ENCODE measurements at places on chromosomes 5 and 9.

- no peak for DNase-seq
These were observed 273.2 kb downstream of the SMARCA2 start for GRCh38 chr9:2288309-2288708.

GRCh38 chr5:37495668-37496347 lies 116.7 kb downstream of the WDR70 start:
- no peak for DNase-seq

DNA sequence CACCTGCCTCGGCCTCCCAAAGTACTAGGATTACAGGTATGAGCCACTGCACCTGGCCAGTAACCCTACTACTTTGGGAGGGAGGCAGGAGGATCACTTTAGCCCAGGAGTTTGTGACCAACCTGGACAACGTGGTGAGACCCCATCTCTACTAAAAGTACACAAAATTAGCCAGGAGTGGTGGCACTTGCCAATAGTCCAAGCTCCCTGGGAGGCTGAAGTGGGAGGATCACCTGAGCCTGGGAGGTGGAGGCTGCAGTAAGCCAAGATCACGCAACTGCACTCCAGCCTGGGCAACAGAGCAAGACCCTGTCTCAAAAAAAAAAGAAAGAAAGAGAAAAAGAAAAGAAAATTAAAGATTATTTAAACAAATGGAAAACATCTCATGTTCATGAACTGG lies 10.3 kb downstream of the GDF9 start:
- DNase-seq: no peak

DNA sequence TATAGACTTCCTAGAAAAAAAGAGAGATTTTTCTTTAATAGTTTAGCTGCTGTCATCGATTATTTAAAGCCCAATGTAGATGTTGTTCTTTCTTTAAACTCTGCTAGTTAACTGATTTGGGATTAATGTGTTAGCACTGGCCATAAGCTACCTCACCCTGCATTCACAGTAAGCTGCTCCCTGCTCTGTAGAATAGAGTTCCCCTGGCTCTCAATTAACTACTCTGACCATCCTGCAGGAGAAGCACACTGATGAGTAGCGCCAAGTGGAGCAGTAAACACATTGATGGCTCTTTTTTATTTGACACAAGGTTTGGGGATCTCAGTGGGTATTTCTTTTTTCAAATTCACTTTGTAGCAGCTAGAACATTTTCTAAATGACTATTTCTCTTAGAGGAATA lies 807.9 kb upstream of the ZNF608 start:
- no peak for DNase-seq

DNA sequence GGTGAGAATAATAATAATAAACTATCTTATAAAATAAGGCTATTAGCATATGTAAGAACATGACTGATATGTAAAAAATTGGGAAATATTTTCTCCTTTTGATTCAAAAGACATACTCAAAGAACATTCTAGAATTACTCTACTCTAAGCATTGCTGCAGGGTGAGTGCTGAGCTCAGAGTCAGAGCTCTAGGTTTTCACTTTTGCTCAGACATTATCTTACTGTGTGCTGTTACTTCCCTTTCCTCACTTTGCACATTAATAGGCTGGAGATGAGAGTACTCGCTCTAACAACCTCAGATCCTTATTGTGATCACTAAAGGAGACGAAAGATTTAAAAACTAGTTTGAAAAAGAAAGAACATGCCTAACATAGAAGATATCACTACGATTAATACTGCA lies 99.4 kb upstream of the C9orf72 start:
- DNase-seq: no peak

GRCh38 chr5:168015506-168015905 lies 275.9 kb upstream of the WWC1 start:
- DNase-seq: no peak

DNA sequence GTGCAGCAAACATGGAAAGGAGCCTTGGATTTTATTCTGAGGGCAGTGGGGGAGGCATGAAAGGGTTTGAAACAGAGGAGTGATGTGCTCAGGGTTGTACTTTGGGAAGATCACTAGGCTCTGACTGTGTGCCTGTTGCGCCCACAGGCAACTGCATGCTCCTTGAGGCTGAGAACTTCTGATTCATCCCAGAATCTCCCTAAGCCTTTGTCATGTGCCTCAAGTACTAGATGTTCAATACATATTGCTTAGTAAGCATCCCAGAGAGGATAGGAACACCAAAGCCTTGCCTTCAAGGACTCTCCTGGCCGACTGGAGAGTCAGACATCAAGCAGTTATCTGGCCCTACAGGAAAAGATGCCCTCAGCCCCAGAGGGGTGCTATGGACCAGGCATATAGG lies 54.1 kb downstream of the ARHGEF37 start:
- DNase-seq: no peak

- no peak for DNase-seq
These were observed 25.2 kb downstream of the PIK3R1 start for GRCh38 chr5:68240771-68241170.

- DNase-seq: no peak
These were observed 113.0 kb downstream of the FAM170A start for GRCh38 chr5:119742311-119742710.

- DNase-seq: no peak
These were observed 76.1 kb downstream of the NREP start for GRCh38 chr5:111680737-111681413.

- DNase-seq: no peak
These were observed 16.5 kb downstream of the HBEGF start for GRCh38 chr5:140329739-140330481.

DNA sequence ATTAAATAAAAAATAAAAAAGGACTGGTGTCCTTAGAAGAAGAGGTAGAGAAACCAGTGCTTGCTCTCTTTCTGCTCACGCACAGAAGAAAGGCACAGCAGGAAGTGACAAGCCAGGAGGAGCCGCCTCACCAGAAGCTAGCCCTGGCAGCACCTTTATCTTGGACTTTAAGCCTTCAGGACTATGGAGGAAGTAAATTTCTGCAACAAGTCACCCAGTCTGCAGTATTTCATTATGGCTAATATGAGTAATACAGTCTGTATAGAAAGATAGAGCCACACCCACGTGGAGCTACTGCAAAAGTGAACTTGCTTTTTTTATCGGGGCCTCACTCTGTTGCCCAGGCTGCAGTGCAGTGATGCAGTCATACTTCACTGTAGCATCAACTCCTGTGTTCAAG lies 68.4 kb downstream of the PDZD2 start:
- DNase-seq: no peak

DNA sequence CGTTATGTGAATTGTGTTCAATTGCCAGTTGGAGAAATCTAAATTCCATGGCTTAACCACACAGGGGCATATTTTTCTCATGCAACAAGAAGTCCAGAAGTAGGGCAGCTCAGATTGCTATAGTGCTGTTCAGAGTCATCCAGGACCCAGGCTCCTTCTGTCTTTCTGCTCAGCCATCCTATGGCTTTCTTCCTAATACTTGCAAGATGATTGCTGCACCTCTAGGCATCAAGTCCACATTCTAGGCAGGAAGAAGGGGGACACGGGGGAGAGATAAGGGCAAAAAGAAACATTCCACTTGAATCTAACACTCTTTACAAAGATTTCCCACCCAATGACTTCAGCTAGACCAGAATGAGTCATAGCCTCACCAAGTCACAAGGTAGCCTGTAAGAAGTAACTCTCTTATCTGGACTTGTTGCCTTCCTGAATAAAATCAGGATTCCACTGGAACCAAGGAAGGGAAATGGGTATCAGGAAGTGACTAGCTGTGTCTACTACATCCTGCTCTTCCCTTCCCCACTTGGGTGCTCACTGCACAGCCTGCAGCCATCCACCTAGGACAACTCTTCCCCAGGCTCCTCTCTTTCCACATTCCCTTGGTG lies 5.3 kb downstream of the ERAP2 start:
- DNase-seq: no peak

- no peak for DNase-seq
These were observed 37.8 kb downstream of the GABRP start for GRCh38 chr5:170821257-170821800.

- DNase-seq: no peak
These were observed 13.9 kb downstream of the TNIP1 start for GRCh38 chr5:151066920-151067319.

DNA sequence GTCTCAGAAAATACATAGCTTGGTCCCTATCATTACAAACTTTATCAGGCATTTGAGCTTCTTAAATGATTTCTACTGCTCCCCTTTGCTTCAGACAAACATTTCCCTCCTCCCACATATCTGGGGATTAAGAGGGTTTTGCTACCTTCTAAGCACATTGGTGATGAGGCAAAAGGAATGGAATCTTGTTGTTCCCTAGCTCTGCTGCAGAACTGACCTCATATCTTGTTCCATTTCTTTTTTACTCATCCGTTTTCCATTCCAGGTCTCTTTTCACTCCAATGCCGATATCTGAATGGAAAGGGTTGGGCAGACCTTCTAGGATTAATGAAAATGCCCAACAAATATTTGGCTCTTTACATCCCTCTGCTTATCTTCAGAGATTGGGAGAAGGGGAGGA lies 444.6 kb downstream of the ZNF608 start:
- no peak for DNase-seq

DNA sequence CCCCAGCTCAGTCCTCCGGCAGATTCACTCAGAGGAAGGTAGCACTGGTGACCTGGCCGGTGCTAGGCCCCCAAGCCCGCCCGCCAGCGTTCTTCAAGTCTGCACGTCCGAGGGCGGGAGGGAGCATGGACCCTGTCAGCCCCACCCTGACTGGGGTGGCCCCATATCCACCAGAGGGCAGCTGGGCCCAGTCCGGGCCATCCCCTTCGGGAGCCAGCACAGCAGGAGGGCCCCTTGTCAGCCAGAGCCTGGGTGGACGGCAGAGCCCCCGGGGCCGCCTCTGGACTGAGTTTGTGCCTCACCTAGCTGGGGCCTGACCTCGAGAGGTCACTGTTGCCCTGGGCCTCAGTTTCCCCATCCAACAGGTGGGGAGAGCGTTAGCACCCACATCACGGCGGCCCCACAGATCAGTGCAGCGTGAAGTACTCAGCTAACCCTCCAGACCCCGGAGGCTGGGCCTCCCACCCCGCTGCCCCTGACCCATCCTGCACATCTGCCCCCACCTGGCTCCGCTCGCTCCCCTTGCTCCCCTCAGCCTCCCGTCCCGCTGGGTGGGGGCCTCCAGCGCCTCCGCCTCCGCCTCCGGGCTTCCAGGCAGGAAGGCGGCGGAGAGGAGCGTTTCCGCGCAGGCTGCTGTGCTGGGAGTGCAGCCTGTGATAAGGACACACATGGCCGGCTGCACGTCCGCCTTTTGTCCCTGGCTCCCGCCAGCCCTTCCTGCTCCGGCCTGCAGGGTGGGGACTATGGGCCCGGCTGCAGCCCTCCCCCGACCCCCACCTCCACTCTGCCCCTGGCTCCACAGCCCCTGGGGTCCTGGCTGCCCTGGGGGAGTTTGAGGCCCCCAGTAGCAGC lies 16.6 kb upstream of the EGFL7 start:
- no peak for DNase-seq

GRCh38 chr9:18605766-18606180 lies 131.8 kb downstream of the ADAMTSL1 start:
- no peak for DNase-seq

GRCh38 chr5:55547781-55548180 lies 13.0 kb upstream of the PLPP1 start:
- DNase-seq: no peak

DNA sequence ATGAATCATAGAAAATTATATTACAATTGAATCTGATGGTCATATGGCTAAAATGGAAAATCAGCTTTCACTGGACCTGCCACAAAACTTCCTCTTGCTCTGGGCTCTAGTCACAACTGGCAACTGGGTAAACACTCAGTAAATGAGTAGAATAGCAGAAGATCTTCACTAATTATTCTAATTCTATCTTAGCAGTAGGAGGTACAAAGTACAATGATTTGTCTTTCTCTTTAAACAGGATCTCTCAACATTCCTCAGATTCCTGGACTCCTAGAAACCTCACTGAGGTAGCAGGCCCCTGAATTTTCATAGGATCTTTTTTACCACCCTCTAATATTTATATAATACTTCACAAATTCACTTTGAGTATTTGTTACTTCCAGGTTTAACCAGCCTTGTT lies 239.9 kb upstream of the SMARCA2 start:
- DNase-seq: no peak

GRCh38 chr9:86098824-86099700 lies at the start of gene GOLM1:
Gene GOLM1 (minus strand): TSS chr9:86099558. CDS start chr9:86079320, 20,238 bp downstream.
- DNase-seq: no peak

DNA sequence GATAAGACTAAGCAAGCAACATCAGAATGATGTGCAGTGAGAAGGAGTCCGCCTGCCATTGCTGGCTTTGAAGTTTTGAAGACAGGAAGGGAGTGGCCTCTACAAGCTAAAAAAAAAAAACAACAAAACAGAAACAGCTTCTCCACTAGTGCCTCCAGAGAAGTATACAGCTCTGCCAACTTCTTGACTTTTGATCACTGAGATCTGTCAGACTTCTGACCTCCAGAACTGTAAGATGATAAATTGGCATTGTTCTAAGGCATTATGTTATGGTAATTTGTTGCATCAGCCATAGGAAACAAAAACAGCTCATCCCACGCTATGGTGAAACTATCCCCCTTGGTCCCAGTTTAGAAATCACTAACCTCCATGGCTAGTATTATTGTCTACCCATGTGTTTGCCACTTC lies 131.0 kb upstream of the VCAN start:
- DNase-seq: no peak

DNA sequence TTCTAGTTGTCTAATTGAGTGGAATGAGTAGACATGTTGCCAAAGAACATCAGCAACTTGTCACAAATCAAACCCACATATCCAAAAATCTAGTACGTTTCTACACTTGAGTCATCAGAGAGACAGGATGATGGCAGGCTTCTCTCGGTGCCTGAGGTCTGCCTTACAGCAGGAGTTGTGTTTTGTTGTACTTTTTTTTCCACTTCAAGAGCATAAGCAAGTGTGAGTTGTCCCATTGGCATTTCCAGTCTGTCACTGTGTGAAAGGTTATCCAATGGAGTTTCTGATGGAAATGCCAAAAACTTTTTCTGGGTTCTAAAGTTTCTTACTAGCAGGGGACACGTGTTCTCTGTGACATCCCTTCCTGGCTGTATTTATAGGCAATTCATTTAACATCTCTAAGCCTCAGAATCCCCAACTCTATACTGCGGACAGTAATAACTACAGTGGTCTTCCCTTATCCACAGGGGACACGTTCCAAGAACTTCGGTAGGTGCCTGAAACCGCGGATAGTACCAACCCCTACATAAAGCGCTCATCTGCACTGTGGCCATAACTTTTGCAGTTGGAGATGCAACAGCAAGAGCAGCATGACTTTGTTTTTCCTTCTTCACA lies 246.5 kb downstream of the SYK start:
- no peak for DNase-seq

DNA sequence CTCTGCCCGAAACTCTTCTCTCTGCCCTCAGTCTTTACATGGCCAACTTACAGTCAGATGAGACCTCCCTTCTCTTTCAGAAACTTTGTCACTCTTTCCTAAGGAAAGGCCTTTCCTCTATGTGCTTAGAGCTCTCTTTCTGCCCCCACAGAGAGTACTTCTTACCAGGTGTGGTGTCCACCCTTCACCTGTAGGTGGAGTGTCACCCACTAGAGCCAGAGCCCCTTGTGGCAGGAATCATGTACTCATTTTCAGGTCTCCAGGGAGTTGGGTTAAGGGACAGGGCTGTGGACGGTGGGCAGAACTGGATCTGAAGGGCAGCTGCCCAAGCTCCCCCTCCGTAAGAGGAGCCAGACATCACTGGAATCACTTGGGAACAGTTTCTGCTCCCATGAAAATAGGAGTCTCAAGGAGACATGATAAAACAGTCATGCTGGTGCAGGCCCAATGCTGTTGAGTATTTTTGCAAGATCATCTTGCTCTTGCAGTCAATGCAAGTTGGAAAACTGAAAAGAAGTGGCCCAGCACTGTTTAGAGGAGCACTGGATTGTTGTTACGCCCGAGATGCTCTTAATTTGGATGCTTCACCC lies 436.7 kb downstream of the ZSWIM6 start:
- no peak for DNase-seq

GRCh38 chr5:103497781-103498180 lies 64.8 kb downstream of the NUDT12 start:
- DNase-seq: no peak
